Tongue (tissue), 3 donors: ENCODE measurements at places on chromosomes 5 and 9.

DNA sequence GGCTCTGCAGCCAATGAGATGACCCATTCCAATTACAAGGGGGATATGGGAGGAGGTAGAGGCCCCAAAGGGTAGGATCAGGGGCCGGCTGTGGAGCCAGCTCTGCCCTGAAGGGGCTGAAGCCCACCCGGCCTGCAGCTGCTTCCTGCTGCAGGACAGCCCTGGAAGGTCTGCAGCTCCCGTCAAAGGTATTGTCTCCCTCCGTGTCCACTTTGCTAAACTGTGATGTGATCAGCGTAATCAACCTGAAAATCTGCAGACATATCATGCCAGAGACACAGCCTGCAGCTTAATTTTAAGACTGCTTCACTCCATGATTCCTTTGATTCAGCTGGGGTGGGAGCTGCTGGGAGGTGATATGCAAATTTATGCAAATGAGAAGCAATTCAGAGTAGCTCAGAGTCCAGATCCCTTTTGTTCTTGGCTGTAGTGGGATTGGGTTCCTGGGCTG lies 90.7 kb downstream of the GADD45G start:
- no peak for DNase-seq

GRCh38 chr5:158709279-158709678 lies 390.4 kb downstream of the EBF1 start:
- DNase-seq, result no peak

DNA sequence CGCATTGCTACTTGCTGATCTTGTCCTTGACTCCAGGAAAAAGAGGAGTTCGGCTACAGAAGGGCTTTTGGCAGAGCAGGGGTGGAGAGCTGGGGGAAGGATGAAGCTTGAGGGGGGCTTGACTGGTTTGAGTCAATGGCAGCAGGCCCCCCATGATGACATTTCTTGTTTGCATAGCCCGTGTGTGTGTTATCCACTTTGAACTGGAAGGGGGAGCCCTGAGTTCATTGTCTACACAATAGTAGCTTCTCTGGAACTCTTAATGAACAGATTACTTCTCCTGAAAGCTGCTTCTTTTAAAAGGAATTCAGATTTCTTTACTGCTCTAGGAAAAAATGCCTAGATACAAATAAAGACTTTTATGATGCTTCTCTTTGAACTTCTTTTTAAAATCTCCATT lies 2.3 kb downstream of the IFNB1 start:
- no peak for DNase-seq

DNA sequence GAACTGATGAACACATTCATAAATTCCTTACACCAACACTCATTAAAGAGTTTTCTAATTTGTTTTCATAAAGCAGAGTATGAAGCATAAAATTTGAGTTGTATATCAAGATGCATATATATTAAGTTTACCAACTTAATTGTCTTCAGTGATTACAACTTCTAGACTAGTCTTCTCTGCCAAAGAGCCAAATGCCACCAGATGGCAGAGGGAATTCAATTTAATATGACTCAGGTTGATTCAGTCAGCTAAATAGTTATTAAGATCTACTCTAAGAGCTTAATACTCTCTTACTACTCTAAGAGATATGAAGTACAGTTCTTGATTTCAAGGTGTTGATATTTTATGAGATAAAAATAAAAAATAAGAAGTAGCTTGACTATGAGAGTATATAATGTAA lies 53.4 kb downstream of the CDH10 start:
- no peak for DNase-seq

DNA sequence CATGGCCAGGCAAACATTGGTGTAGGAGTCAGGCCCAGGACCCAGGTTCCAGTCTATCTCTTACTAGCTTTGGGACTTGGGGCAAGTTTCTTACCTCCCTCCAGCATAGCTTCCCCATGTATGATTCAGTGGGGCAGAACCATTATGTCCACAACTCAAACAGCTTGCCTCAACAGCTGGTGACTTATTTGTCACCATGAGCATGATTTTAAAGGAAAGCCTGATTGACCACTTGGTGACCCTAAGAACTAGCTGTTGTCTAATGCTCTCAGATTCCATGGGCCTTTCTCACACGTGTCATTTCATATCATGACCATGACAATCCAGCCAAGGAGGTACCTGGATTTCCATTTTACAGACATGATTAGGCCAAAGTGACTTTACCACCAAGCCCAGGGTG lies 126.4 kb downstream of the TTLL11 start:
- no peak for DNase-seq

GRCh38 chr9:78386773-78387172 lies 89.8 kb downstream of the PSAT1 start:
- DNase-seq, result no peak

DNA sequence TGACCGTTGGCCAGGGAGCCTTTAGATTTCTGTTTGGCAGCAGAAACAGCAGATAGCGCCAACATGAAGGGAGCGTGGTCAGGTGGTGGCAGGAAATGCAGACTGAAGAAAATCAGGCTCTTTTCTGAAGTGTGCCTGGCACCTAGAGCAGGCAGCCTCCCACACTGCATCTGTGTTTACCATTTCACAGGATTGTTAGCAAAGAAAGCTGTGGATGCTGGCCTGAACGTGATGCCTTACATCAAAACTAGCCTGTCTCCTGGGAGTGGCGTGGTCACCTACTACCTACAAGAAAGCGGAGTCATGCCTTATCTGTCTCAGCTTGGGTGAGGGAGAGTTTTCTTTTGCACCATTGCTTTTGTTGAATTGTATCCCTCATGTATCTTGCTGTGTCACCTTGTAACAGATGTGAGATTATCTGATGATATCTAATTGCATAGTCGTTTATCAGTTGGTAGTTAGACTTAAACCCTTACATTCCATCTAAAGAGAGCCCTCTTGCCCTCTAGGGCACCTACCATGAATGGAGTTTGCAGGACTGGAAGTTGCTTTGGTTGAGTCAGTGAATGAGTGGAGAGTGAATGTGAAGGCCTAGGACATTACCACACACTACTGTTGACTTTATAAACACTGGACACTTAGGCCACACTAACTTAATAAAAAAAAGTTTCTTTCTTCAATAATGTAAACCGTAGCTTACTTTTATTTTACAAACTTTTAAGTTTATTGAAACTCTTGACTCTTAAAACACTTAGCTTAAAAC lies 42.8 kb downstream of the ACO1 start:
- no peak for DNase-seq

DNA sequence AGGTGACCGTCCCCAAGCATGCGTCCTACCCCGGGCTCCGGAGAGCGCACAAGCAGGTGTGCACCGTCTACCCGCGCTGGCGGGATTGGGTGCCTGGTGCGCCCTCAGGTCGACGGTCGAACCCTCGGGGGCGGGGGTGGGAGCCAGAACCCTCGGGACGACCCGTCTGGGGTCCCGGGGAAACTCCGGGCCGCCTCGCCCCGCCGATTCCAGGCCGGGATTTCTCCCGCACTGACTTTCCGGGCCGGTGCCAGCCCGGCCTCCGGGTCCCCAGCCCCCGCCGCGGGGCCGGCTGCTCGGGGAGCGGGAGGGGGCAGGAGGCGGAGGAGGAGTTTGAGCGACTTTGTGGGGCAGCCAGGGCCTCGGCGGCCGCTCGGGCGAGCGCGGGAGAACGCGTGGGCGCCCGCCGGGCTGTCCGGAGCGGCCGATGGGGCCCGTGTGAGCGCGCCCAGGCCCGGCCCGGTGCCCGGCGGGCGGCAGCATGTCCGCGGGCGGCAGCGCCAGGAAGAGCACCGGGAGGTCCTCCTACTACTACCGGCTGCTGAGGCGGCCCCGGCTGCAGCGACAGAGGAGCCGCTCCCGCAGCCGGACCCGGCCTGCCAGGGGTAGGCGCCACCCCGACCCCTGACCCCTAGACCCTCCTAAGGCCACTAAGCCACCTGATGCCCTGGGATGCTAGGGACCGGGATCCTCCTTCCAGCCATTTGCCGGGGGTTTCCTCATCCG lies at the start of gene DAB2IP:
TSS of gene DAB2IP (plus strand) at position 340 of the 726 bp plus-strand sequence. CDS start at position 482, 142 bp downstream.
- DNase-seq, result peak; percentile 93

GRCh38 chr5:97844797-97845196 lies 661.8 kb upstream of the RIOK2 start:
- no peak for DNase-seq

DNA sequence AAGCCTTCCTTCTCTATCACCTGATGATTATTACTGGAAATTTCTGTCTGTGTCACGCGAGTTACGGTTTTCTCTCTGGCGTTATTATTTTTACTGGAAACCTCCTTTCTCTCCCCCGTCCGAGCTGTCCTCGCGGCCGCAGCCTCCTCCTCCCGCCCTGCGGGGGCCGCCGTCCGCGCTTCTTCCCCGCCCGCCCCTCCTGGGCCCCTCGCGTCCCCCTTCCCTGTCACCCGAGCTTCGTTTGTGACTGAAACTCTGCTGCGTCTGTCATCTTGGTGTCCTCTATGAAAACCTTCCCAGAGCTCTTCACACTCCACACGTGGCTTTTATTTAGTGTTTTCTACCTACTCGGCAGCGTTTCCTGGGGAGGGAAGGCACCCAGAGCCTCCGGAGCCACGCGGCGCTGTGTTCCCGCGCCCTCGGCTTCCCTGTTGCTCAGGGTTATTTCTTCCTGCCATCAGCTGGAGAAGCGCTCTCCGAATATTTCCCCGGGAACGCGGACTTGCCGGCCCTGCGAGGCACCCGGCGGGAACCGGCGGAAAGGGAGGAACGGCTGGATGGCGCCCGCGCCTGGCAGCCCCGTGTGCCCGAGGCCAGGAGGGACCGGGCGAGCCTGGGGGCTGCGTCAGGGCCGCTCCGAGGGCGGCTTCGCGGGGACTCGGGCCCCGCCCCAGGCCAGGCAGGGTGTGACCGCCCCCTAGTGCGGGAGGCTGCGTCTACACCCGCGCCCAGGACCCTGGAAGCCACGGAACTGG lies 33.9 kb downstream of the TRIP13 start:
- DNase-seq, result peak; percentile 55

DNA sequence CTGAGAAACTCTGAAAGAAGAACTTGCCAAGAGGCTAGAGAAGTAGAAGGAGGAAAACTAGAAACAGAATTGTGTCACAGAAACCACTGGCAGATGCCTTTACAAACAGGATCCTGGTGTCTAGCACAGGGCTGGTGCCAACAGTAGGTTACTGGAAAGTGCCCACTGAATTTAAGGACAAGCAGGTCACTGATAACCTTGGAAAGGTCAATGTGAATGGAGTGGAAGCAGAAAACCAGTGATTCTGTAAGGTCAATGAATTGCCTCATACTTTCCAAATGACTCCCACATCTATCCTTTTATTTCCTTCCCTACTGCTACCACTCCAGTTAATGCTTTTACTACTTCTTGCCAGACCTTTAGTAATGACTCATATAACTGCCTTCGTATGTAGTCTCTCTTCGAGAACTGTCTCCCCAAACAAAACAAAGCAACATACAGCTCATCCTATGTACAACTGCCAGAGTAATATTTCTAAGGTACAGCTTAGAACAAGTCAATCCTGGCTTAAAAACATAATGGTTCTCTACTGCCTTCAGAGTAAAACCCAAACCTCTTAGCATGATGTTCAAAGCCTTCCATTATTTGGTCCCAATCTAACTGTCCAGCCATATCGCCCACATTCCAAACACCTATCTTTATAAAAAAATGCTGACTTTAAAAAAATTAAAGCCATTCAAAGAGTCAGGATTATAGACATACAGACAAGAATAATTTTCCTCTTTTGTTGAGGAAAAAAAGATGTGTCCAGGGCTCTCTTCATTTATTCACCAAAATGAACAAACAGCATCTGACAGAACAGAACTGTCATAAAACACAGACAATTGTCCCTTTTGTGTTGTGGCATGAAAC lies 52.5 kb downstream of the NR3C1 start:
- DNase-seq, result no peak
